ENCODE measurements at places on chromosomes 12 and 14.

DNA sequence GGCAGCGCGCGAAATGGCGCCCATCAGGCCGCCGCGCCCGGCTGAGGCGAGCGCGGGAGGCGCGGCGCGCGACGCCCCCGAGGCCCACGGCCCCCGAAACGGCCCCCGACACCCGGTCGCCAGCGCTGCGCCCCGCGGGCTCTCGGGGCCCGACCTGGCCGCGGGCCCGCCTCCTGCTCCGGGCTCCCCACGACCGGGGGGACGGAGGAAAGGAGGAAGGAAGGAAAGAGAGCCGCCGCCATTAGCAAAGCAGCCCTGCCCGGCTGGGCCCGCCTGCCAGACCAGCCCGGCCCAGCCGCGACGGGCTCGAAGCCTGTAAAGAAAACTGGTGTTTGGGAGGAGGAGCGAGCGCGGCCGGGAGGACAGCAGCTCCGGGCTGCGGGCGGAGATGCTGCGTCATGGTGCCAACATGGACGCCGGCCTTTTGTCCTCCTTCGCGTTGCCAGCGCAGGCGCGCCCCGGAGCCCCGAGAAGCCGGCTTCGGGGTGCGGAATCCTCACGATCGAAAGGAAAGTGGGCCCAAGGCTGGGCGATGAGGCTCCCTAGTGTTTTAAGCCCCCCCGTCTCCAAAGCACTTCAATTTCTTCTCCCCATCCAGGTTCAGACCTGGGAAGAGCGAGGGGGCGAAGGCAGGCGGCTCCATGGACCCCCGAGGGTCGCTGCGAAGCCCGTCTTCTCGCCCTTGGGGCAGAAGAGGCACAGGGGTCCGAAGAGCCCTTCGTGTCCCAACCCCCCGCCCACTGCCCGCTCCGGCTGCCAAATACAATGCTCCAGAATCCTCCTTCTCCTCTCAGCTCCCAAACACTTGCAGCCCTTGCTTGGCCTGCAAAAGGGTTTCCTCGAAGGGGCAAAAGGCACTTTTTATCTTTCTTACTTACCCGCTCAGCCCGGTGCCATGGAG is 2.9 kb upstream of the SETD1B start:
- DNase-seq = peak; percentile 78

GRCh38 chr12:114958538-114958937 is 274.6 kb upstream of the TBX3 start:
- DNase-seq = no peak

- DNase-seq = no peak
Observed at GRCh38 chr14:32438517-32438916, 109.4 kb downstream of the AKAP6 start.

DNA sequence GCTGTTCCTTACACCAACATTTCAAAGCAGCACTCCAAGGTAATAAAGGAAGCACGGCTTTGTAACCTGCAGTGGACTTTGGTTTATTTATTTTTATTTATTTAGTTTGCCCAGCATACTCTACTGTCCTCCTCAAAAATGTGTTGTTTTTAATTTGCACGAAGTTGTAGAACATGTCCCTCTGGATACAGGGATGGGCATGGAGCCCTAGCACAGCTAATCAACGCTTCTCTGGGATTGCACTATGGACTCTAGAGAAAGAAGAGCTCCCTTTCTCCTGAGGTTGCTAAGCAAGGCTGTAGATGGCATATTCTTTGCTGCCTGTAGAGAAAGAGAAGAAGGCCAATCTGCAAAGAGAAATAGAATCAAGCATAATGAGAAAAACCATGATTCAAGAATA is 5.9 kb upstream of the ANAPC5 start:
- DNase-seq = no peak

Measured in CD4-positive, alpha-beta T cell treated with Interleukin-12 subunit alpha and Interleukin-12 subunit beta, for 1 hour (primary cell).